Naive thymus-derived CD8-positive, alpha-beta T cell (primary cell): ENCODE measurements at places on chromosomes 16 and 17. TPM values are rescaled to one million over a fixed set of nuclear protein-coding genes. Genes with fewer than 3 reads are reported as not detected.

Gene UBE2G1
- polyA plus RNA-seq: 50.4 TPM

Gene CASKIN1
- polyA plus RNA-seq: not detected

Gene HEATR9
- polyA plus RNA-seq: not detected

Gene SLC25A39
- polyA plus RNA-seq: 162 TPM

Gene KRTAP3-1
- not detected for polyA plus RNA-seq

Gene CAMTA2
- 6.3 TPM for polyA plus RNA-seq

Gene NAGS
- polyA plus RNA-seq: 0.39 TPM

Gene HAS3
- polyA plus RNA-seq: 0.55 TPM

Gene DLX4
- polyA plus RNA-seq: not detected

Gene ABI3
- polyA plus RNA-seq: 50.7 TPM

Gene DNAI2
- 0.09 TPM for polyA plus RNA-seq

Gene SOCS1
- 13.5 TPM for polyA plus RNA-seq
